ENCODE measurements at places on chromosomes 2 and 18. TPM values are rescaled to one million over a fixed set of nuclear protein-coding genes. Genes with fewer than 3 reads are reported as not detected.

Gene TANC1
- total RNA-seq: 13.6 TPM

Gene DSG2
- 15.6 TPM for total RNA-seq

Gene MOCOS
- 1.7 TPM for total RNA-seq

Gene POLE4
- total RNA-seq: 30.0 TPM

Gene FZD7
- 12.1 TPM for total RNA-seq

Gene VWA3B
- not detected for total RNA-seq

Gene UNC80
- not detected for total RNA-seq

Gene ITGB6
- not detected for total RNA-seq

Gene INPP5D
- total RNA-seq: 0.29 TPM

Gene RBM44
- total RNA-seq: under 0.01 TPM

Gene TPO
- total RNA-seq: not detected

Gene CABYR
- 4.0 TPM for total RNA-seq

Gene LYG2
- total RNA-seq: not detected

Gene STON1
- 19.7 TPM for total RNA-seq

Data from myometrial cell (primary cell).